ENCODE measurements at places on chromosomes 12 and 14.
A peak's percentile ranks its signal among the peaks of the same experiment; 100 is the strongest.

DNA sequence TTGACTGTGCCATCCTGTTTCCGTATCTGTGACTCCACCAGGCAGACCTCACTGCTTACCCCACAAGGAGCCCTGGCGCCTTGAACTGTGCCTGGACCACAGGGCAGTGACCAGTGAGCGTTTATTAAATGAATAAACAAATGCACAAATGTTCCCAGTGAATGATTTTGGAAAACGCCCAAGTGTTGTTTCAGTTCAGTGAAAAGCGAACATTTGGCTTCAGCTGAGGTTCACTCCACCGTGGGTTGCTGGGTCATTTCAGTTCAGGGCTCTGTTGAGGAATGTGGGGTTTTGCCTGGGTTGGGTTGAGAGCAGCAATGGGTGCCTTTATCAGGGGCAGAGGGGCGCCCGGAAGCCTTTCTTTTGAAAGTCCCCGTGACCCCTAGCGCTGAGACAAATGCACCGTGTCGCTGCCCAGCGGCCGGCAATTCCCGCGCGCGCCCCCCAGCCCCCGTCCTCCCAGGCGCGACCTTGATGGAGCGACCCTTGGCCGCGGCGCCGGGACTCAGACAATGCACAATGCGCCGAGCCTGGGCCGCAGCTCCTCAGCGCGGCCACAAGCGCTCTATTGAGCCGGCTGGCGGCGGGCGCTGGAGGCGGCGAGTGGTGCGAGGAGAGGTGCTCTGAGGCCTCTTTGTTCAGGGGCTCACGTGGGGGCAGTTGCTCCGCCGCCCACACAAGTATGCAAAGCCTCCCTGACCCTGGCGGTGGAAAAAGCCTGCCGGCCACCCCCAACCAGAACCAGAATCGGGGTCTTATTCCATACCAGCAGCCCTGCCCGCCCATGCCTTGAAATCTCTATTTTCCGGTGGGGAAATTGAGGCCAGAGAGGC lies 40.5 kb upstream of the CLMN start:
- DNase-seq = no peak

DNA sequence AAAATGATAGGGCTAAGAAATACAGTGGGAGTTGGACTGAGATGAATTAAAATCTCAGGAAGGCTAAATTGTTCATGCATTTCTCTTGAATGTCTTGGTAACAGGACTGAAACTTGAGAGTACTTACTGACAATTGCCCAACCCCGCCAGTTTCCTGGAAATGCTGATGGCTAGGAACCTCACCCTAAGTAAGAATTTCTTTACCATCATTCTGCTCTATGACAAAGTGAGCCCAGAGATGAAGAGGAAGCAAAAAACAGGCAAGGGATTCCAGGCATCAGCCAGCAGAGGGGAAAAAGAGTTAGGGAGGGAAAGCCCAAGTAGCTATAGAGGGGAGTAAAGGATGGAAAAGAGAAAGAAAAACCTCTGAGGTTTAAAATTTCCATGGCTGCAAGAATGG lies 397.7 kb downstream of the MDGA2 start:
- no peak for DNase-seq

GRCh38 chr14:83614956-83615355 lies 1915.0 kb upstream of the FLRT2 start:
- no peak for DNase-seq

DNA sequence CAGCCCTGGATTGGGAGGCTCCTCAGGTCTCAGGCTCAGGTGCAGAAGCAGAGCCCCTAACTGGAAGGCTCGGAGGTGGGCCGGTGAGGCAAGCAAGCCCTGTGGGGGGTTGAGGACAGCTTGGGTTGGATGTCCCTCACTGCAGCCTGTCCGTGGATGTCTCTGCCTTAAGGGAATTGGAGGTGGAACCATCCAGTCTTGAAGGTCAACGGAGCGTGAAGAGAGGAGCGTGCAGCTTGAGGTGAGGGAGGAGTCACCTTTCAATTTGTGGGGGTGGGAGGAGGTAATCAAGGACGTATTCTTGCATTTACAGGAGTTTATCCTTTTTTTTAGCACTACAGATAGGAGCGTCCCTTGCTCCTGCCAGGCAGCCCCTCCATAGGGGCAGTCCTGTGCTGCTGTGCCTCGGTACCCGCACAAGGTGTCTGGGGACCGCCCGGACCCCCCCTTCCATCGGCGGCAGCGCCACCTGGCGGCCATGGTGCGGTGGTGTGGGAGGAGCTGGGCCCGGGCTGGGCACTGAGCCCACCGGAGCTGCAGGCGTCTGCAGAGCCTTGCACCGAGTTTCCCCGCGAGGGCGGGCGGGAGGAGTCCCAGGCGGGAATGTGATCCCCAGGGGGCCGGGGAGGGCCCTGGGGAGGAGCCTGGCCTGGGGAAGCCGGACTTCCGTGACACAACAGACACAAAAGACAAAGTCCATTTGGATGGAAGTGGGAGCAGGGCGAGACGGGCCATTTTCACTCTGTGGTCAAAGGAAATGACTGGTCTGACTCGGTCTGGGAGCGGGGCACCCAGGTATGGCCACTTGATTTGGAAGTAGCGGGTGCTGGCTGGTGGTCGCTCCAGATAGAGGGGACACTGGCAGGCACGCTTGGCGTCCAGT lies 864 bp downstream of the DNAJC22 start:
- DNase-seq = peak; percentile 46

DNA sequence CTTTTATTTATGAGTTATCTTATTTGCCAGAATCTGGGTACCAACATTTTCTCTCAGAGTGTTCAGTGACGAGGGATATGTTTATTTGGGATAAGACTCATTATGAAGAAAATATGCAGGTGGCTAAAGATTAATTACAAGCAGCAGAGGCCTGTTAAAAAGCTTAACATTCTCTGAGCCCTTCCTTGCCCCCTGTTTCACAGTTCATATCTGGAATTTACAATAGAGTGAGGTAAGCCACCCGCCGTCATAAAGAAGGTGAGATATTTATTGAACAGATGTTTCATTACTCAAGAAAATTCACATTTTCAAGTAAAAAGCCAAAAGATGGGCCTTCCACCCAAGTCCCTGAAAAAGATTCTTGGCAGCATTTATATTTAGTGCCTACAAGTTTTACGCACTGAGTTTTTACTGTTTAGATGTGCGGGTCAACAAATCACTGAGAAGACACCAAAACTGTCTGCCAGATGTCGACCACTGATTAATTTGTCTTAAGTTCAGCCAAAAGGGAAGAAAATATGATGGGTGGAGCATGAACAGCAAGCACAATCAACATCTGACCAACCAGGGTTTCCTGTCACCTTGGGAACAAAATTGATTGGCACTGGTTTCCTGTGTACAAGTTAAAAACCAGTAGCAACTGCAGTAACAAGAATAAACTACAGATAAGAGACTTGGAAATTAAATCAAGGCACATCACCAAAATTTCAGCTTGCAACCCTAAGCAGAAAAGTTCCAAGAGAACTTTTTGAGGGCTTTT lies 85.5 kb upstream of the PTPRB start:
- DNase-seq = no peak

- no peak for DNase-seq
These were observed 22.6 kb upstream of the TRAF3 start for GRCh38 chr14:102754370-102755262.

GRCh38 chr12:122963941-122964265 lies 2.4 kb downstream of the ABCB9 start:
- DNase-seq = no peak

DNA sequence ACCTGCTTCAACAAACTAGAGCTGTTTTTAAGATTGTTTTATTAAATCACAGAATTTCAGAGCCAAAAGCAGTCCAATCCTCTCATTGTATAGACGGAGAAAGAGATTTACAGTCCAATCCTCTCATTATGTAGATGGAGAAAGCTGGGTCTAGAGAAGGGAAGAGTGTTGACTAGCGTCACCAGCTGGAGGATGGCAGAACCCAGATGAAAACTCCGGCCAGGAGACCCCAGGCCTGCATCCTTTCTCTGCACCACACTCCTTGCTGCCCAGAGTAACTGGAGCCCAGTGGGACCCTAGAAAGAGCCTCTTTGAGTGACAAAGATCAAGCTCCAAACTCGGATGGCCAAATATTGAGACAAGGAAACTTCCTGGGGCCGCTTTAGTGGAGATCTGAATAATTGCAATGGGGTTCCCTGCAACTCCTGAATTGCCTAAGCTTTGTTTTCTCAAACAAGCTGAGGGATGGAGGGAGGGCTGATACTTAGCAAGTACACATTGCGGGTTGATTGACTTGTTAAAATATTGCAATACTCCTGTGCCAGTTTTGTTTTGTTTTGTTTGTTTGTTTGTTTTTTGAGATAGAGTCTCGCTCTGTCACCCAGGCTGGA lies 12.5 kb downstream of the AMDHD1 start:
- DNase-seq = no peak

DNA sequence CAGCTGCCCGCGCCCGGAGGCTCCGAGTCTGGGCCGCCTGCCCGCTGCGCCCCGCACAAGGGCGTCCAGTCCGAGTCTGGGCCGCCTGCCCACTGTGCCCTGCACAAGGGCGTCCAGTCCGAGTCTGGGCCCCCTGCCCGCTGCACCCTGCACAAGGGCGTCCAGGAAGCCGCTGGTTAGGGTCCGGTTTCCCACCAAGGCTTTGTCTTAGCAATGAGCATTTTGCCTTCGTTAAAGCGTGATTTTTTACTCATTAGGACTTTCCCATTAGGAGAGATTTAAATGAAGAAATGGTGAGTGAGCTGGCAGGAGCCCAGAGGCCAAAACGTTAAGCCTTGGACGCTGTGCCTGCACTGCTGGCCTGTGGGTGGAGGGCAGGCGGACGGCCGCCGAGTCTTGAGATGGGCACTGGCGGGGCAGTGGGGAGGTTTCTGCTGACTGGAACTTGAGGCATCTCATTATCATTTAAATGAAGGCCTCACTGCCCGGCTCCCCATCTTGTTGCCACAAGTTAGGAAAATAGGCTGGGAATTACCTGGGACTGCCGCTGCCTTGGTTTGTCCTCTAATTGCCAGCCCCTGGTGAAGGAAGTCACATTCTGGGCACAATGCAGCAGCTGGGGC lies 36.0 kb downstream of the FBRSL1 start:
- no peak for DNase-seq

GRCh38 chr12:112386726-112387125 lies 4.5 kb upstream of the HECTD4 start:
- DNase-seq = no peak

- no peak for DNase-seq
These were observed 44.5 kb downstream of the TECPR2 start for GRCh38 chr14:102407258-102407657.

- DNase-seq = no peak
These were observed 3.4 kb downstream of the PTPN6 start for GRCh38 chr12:6954316-6955107.

GRCh38 chr14:103121846-103122584 lies 1.2 kb upstream of the TNFAIP2 start:
- DNase-seq = no peak

- DNase-seq = no peak
These were observed 1.2 kb downstream of the SLC35F4 start for GRCh38 chr14:57864659-57865058.

- no peak for DNase-seq
These were observed 2.2 kb downstream of the PAWR start for GRCh38 chr12:79688376-79689060.

DNA sequence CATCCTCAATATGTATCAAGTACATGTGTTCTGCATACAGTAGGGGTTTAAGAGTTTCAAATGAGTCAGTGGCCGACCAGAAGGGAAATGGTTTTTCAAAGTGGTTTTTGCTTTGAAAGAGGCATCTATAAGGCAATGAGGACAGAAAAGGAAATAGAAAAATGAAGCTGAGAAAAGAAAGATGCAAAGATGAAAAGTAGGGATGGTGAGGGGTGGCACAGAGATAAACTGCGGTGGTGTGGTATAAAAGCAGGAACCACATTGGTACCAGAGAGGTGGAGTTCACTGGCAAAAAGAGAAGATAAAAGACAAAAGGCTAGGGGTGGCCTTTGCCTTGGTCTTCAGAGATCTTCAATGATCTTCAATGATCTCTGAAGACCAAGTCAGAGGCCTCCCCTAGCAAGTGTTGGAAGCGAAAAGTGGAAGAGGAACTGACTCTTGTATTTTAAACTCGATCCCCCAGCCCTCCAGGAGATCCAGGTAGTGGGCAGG lies 144.0 kb upstream of the KRR1 start:
- DNase-seq = no peak

GRCh38 chr12:885701-886100 lies 63.8 kb downstream of the RAD52 start:
- no peak for DNase-seq

DNA sequence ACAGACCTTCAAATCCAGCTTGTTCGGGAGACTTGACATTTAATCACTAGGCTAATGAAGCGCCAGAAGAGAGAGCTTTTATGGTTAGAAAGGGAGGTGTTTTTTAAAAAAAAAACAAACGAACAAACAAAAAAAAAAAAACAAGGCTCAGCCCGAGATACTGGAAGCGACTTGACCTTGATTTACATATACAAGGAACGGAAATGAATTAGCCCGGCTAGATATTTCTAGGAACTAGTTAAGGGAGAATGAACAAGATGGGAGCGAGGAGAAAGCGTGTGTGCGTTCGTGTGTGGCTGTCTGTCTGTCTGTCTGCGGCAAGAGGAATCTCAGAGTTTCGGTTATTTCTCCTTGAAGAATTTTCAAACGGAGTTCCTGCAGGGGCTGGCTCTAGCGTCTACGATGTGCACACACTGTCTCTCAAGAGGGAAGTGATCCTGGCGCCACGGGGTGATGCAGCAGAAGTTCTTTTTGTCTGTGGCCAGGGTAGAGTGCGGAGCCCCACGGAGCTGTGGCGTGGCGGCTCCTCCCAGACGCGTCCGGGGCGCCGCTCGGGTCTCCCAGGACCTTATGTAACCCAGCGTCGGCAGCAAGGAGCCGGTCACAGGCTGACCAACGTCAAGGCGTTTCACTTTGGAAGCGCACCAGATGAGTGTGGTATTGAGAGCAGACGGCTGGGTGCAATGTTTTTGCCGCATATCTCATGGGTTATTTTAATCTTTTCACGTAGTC lies 18.8 kb downstream of the SOCS2 start:
- DNase-seq = no peak

DNA sequence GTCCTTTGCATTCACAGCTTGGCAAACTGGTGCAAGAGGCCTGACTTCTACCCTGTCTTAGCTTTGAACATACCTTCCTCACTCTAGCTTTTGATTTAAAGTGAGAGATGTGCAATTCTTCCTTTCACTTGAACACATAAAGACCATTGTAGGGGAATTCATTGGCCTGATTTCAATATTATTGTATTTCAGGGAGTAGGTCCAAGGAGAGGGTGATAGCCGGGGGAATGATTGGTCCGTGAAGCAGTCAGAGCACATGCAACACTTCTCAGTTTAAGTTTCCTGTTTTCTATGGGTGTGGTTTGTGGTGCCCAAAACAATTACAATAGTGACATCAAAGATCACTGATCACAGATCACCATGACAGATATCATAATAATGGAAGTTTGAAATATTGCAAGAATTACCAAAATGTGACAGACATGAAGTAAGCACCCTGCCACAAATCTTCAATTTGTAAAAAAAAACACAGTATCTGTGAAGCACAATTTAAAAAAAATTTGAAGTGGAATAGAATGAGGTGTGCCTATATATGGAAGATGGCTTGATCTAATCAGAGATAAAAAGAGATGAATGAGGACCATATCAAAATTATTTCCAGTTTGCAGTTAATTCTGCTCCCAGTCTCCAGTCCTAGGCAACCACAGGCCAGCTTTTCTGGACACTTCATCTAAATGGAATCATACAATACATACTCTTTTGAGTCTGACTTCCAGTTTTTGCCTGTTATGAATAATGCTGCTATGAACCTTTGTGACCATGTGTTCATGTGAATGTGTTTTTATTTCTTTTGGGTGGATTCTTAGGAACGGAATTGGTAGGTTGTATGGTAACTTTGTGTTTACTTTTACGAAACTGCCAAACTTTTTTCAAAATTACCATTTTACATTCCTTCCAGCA lies 23.2 kb downstream of the BORCS5 start:
- DNase-seq = no peak
